ENCODE measurements at places on chromosomes 12 and 14.

DNA sequence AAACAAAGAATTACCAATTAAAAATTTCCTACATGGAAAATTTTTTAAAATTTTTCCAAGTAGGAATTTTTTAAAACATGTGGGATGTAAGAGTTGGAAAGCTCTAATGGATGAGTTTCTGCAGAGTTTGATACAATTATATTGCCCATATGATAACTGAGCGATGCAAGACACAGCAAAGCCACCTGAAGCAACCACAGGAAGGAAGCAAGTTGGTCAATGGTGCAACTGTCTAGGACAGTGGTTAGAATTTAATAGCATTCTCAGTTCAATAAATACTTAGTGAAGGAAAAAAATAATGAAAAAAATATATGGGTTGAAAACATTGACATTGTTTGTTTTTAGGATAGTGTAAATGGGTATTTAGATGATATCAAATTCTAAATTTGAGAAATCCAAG, 178.6 kb upstream of the GARIN2 start:
- DNase-seq, result no peak

- peak; percentile 26 for DNase-seq
Measured at GRCh38 chr12:59164991-59165718, 244.9 kb upstream of the LRIG3 start.

DNA sequence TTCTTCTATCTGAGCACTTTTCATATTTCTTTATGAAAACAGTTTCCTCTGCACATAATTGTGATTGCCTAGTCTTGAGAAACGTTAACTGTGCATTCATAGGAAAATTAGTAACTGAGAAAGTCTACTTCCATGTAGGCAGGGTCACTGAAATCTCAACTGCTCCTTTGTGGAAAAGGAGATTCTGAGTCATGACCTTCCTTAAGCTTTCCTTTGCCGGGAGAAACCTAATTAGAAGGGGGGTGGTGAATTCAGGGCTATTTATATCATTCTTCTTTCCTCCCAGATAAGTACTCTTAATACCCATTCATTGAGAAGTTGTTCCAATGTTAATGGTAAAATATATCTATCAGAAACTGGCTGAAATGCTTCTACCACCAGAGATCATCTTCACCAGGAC, 751.0 kb upstream of the TMEM132C start:
- no peak for DNase-seq

GRCh38 chr12:39772821-39773259, 153.2 kb upstream of the ABCD2 start:
- no peak for DNase-seq

- DNase-seq, result no peak
Measured at GRCh38 chr12:6372403-6373003, 2.9 kb downstream of the SCNN1A start.

GRCh38 chr12:30696103-30696408, 387 bp upstream of the IPO8 start:
- no peak for DNase-seq

- no peak for DNase-seq
Measured at GRCh38 chr14:82724316-82724715, 1190.7 kb upstream of the SEL1L start.

DNA sequence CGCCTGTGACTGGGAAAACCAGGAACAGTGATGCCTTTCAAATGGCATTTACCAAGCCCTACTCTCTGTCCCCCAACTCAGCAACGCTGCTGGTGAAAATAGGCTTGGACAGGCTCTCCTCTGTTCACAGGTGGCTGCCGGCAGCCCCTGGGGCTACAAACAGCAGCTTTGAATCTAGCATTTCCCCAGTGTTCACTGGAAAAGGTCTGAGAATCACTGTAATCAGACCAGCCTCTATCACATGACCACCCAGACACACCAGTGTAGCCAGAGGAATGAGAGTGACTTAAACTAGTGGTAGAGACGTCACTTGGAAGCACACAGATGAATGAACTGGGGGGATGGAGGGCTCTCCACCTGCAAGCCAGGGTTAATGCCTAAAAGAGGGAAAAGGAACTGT, 151.8 kb downstream of the FOXN3 start:
- no peak for DNase-seq

GRCh38 chr12:68403296-68403695, 71.1 kb upstream of the MDM1 start:
- no peak for DNase-seq

DNA sequence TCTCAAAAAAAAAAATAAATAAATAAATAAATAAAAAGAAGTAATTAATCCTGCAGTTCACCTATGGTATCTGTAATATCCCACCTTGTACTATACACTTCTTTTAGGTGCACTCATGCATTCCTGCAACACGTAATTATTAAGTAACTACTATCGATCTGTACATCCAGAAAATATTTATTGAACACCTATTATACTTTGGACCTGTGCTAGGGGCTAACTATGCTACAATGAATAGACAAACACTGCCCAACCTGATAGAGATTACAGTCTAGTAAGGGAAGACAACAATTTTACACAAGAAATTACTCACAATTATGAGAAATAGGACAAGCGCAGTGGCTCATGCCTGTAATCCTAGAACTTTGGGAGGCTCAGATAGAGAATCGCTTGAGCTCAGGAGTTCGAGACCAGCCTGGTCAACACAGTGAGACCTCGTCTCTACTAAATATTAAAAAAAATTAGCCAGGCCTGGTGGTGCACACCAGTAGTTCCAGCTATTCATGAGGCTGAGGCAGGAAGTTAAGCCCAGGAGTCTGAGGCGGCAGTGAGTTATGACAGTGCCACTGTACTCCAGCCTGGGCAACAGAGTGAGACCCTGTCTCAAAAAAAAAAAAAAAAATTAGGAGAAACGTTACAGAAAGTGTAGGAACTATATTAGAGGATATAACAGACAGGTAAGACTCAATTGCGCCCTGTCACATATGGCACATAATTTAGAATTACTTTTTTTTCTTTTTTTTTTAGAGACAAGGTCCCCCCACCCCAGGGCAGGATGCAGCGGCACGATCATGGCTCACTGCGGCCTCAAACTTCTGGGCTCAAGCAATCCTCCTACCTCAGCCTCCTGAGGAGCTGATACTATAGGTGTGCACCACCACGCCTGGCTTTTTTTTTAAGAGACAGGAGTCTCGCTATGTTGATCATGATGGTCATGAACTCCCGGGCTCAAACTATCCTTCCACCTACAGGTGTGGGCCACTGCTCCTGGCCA, 1.2 kb downstream of the NRDE2 start:
- no peak for DNase-seq

GRCh38 chr12:2083008-2083407, 30.2 kb downstream of the CACNA1C start:
- DNase-seq, result peak; percentile 72

DNA sequence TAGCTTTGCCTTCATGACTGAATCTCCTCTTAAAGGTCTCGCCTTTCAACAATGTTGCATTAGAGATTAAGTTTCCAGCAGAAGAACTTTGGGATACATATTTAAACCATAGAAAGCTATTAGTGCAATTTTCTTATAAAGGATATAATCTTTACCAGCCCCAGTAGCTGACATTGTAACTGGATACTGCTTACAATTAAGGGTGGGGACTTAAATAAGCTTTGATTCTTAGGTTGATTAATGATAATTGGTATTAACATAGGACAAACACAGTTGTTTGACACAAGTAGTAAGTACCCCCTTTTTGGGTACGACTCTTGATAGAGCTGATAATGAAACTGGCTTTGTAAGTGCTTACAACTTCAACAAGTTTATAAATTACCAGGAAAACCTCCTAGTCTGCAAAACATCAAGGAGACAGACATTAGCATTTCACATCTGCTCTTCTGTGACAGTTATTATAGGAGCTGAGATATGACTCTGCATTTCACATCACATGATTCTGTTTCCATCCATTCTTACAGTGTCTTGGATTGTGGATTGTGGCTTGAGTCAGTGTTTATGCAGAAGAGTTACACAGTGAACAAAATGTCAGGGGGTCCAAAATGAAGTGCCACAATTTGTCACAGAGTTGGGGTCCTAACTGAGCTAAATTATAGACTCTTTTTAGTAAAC, 249.1 kb upstream of the E2F7 start:
- no peak for DNase-seq

- no peak for DNase-seq
Measured at GRCh38 chr12:25566202-25566949, 13.3 kb upstream of the LMNTD1 start.
